ENCODE measurements at places on chromosomes 7 and 10.

- DNase-seq = peak; percentile 50
Observed at GRCh38 chr10:17023386-17024298, 106.0 kb downstream of the CUBN start.

DNA sequence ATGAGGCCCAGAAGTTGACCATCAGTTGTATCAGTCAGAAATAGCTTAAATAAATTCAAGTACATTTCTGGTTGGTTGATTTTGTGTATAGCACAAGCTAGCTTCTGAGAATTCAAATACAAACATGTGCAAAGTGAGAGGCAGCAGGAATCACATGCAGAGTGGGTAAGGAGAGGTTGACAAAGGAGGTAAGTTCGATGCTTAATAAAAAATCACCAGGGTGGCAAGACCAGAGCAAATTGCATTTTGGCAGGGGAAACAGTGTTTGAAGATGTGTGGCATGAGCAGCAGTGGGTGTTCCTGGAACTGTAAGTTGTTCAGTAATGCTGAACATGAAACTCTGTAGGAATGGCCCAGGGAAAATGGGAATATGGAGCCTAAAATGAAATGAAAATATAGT is 52.6 kb downstream of the GNAI1 start:
- no peak for DNase-seq

DNA sequence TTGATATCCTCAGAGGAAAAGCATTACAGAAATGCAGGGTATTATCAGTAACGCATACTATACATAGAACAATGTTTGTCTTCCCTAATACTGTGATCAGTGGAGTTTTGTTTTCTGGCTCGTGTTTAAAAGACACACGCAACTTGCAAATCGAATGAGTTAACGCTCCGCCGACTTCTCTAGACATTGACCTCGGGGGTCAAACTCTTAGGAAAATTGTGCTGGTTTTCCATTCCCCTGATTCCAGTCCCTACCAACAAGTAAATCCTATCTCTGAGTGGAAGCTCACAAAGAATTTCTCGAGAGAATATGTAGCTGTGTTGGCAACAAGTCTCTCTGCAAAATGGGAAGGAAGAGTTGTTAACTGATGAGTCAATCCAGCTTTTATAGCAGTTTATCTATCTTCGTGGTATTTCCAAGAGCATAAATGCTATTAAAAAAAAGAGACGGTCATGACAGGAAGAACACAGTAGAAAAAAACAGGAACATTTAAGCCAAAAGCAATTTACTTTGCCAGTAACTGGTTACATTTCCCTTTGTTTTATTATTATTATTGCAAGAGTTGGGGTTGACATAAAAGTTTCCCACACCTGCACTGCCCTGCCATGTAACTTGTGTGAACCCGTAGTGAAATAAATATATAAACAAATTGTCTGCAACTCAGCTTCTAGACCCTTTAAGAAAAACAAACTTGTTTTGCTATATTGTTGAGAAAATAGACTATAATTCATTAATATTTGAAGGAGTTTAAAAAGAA is 144.4 kb downstream of the ARID5B start:
- no peak for DNase-seq

- DNase-seq = no peak
Observed at GRCh38 chr7:2231992-2232765, 566 bp downstream of the MAD1L1 start.

- no peak for DNase-seq
Observed at GRCh38 chr7:30674876-30675275, 7.4 kb downstream of the CRHR2 start.

GRCh38 chr7:66143876-66144332 is 29.3 kb downstream of the CRCP start:
- no peak for DNase-seq

- DNase-seq = no peak
Observed at GRCh38 chr10:61406242-61406641, 46.9 kb downstream of the TMEM26 start.

DNA sequence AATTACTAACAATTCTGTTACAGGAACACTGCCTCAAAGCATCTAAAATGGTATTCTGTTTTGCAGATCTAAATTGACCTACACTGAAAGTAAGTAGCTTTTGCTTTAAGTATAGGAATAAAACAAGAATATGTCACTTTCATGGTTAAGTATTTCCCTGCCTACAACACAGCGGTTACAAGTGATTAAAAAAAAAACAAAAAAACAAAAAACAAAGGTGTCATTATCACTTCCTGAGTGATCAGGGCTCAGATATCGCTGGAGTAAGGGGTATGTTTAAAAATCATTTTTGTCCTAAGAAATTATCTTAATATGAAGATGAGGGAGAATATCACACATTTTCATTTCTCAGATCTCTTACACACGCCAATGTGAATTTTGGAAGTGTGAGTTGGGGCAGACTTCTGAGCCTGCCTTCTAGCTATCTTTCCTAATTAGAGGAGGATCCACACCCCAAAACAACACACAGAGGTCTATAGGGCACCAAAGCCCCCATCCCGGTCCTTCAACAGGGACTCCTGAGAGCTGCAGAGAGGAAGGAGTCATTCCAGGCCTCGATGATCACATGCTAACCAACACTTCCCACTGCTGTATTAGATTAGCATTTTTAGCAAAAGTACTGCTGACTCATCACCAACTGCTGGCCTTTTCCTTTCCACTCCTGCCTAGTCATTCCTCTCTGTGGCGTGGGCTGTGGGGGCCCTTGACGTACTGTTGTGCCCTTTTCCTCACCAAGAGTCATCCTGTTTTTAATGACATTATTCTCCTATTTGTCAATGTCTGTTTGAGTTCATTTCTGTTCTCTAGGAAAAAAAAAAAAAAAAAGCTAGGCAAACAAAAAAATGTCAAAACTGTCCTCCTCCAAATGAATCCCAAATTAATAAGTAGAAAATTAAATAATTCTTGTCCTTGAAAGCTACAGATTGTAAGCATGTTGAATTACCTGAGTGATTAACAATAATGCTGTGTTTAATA is 31.2 kb downstream of the PRTFDC1 start:
- DNase-seq = no peak

- no peak for DNase-seq
Observed at GRCh38 chr7:91194841-91195240, 69.4 kb upstream of the FZD1 start.

- DNase-seq = no peak
Observed at GRCh38 chr10:60717852-60718251, 60.4 kb upstream of the CDK1 start.

DNA sequence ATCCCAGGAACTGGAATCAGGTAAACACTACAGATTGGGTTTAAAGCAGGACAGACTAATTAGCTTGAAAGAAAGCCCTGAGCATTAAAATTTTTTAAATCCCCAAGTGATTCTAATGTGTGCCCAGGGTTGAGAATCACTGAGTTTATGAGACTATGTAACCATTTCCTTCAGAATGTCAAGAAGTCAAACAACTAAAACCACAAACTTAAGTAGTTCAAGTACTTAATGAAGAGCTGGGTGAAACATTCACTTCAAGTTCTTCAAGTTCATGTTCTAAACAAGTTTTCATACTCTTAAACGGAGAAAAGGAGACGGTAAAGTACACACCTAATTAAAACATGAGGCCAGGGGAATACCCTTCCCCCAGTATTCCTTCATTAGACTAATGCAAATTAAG is 28.2 kb upstream of the TLL2 start:
- DNase-seq = no peak

DNA sequence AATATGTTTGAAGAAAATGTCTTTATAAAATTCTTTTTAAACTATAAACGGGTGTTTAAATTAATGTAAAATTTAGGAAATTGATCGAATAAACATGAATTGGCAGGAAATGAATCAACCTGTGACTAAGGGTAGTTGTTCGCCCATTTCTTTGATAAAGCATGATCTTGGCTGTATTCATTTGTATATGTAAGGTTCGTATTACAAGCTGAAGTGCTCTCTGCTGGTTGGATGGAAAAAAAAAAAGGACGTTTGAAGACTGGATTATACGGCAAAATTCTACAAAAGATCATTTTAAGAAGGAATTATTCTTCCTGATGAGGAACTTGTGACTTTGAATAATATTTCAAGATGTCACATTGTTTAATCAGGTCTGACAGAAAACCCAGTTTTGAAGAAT is 185.4 kb upstream of the ANK3 start:
- no peak for DNase-seq

DNA sequence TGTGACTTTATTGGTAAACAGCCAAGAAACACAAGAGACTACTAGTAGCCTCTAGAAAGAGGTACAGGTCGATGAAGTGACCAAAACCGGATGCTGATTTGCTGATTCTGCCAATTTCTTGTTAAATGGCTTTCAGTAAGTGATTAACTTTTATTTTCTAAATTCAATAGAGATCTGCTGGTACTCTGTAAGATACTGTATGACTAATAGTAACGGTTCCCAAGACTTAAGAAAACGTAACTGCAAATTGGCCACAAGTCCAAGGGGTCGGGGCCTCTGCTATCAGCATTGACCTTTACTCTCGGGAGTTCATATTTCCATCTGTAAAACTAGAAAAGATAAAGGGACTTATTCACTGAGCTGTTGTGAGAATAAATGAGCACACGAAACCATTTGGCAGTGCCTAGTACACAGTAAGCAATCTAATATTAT is 1.4 kb downstream of the FAM3C start:
- no peak for DNase-seq

DNA sequence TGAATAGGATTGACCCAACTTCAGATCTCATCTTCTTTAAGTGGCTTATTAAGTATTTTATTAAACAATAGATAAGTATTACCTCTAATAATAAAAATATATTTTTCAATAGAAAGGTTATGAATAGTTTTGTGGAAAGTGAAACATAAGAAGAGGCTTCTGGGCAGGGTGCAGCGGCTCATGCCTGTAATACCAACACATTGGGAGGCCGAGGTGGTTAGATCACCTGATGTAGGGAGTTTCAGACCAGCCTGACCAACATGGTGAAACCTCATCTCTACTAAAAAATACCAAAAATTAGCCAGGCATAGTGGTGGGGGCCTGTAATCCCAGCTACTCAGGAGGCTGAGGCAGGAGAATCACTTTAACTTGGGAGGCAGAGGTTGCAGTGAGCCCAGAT is 26.5 kb downstream of the GPR85 start:
- no peak for DNase-seq

- DNase-seq = no peak
Observed at GRCh38 chr7:50665403-50666123, 100.4 kb upstream of the DDC start.

DNA sequence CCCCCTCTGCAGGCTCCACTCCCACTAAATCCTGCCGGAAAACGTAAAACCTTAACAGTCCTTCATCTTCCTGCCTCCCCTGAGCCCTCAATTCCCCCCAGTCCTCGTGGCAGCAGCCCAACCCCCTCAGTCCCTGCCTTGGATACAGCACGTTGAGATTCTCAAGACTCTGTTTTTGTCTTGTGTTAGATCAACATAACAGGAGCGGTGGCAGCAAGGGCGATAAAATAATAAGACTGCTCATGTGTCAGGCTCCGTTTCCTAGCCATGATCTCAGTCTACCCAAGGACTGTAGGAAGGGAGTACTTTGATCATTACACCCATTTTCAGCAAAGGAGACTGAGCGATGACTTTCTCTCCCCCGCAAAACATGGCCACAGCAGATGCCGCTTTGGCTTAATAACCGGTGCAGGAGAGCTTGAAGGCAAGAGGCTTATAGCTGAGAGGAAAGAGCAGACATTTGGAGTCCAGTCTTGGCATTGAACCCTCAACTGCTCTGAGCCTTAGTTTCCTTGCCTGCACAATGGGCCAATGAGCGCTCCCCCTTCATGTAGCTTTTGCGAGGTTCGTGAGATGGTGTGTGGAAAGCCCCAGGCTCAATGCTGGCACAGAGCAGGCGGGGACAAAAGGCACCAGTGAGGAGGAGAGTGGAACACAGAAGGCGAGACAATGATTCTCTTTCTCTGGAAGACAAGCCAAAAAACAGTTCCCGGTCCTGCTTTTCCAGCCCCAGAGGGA is 42.1 kb upstream of the PCBD1 start:
- no peak for DNase-seq

DNA sequence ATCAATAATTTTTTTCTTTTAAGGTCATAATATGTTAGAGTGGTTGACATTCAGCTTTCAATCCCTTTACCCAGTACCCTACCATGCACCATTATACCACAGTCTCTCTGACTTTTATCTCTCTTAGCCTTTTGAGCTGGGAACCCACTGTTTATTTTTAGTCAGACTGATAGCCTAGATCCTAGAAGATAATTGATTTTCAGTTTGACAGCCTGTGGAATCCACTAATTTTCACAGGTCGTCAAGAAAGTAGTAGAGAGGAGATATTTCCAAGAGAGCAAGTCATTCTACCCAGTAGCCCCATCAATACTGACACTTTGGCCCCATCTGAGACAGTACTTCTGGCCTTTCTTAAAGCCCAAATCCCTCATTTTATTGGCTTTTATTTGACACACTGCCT is 67.1 kb upstream of the CC2D2B start:
- DNase-seq = no peak

DNA sequence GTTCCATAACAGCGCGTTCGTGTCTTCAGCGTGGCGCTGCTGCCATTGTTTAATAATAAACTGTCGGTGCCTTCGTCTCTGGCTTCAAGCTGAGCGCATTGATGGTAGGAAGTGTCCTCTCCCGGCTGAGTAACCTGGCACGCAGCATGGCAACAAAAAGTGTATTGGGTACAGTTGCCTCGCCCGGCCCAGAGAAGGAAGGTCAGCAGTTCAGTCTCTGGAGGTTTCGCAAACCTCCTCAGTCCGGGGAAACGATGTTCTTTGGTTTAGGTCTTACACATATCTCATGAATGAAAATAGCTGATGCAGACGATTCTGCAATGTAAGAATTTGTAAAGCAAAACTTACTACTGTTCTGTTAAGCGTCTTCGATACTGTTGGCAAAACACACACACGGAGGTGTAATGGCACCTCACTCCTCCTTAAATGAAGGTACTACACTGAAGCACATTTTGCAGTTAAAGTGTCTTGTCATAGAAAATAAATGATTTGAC is 739 bp upstream of the CCDC186 start:
- DNase-seq = peak; percentile 30

DNA sequence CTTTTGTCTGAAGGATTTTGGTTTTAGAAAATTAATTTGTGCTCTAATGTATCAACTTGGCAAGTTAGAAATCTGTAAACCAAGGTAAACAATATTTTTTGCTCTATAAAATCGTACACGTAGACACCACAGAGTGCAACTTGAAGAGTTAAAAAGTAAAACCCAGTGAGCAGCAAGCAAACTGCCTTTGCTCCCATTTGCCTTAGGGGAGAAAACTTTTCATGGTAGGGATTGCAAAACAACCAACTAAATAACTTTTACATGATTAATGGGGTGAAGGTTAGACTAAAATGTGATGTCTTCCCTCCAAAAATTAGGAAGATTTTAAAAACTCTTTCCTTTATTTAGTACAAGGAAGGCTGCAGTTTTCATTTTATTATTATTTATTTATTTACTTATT is 224.2 kb upstream of the LYZL1 start:
- no peak for DNase-seq
